Skeletal muscle cell (primary cell): ENCODE measurements at places on chromosomes 2 and 18.

DNA sequence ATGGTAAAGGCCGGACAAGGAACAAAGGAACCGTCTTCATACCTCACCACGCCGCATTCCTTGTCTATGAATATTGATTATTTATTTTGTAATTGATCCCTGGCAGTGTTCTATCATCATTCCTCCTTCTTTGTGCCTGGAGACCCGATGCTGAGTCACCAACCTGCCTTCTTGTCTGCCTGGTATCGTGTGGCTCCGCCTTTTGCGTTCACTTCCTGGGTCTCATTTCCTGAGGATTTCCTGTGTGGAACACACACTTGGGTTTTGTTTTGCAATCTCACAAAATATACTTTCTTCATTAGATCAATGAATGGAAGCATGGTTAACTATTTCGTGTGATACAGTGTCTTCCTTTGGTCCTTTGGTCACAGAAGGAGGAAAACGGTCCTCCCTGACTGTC, 95.5 kb upstream of the SNTG2 start:
- DNase-seq = no peak

GRCh38 chr2:4556135-4556896, 852.9 kb downstream of the DCDC2C start:
- no peak for DNase-seq

GRCh38 chr2:46827274-46828134, 88.1 kb downstream of the MCFD2 start:
- peak; percentile 72 for DNase-seq

DNA sequence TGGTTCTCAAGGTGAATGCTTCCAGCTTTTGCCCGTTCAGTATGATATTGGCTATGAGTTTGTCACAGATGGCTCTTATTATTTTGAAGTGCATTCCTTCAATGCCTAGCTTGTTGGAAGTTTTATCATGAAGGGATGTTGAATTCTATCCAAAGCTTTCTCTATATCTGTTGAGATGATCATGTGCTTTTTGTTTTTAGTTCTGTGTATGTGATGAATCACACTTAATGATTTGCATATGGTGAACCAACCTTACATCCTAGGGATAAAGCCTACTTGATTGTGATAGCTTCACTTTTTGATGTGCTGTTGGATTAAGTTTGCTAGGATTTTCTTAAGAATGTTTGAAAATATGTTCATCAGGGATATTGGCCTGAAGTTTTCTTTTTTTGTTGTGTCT, 112.1 kb downstream of the MBD2 start:
- no peak for DNase-seq

DNA sequence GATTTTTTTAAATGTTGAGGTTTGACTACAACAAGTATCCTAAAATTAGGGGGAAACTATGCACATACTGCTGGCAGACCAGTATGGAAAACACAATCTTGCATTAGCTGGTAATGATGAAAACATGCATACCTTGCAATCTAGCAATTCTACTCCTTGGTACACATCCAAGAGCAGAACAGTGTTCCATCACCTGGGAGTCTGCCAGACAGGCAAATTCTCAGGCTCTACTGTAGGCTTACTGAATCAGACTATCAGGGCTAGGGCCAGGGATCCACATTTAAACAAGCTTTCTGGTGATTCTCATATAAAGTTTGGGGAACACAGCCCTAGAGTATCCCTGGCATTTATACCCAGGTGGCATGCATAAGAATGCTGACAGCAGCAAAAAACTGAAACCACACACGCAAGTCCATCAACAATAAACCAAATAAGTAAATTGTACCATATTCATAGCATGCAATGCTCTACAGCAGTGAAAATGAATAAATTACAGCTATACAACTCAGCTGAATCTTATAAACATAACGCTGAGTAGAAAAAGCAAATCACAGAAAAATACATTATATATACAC, 13.6 kb downstream of the CDH2 start:
- peak; percentile 82 for DNase-seq

DNA sequence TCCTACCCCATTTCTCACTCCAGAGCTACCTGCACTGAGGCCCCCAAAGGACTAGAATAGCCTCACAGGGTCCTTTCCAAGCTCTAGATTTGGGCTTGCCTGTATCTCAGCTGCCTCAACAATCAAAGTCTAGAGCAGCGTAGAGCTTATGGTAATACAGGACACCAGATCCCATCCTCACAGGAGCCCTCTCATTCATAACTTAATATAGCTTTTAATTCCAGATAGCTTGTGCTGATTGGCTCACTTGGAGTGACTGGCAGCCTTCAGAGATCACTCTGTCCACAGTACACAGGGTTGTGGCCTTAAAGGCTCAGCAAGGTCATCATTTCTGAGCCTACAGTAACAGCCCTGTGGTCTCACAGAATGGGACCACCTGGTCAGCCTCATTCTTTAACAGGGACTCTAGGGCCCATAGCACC, 51.4 kb downstream of the ZFP36L2 start:
- DNase-seq = no peak

DNA sequence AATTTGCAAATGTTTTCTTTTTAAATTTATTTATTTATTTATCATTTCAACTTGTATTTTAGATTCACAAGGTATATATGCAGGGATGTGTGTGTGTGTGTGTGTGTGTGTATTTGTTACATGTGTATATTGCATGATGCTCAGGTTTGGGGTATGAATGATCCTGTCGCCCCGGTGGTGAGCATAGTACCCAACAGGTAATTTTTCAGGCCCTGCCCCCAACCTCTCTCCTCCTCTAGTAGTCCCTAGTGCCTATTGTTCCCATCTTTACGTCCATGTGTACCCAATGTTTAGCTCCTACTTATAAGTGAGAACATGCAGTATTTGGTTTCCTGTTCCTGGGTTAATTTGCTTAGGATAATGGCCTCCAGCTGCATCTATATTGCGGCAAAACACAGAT, 33.0 kb upstream of the KIF5C start:
- no peak for DNase-seq

DNA sequence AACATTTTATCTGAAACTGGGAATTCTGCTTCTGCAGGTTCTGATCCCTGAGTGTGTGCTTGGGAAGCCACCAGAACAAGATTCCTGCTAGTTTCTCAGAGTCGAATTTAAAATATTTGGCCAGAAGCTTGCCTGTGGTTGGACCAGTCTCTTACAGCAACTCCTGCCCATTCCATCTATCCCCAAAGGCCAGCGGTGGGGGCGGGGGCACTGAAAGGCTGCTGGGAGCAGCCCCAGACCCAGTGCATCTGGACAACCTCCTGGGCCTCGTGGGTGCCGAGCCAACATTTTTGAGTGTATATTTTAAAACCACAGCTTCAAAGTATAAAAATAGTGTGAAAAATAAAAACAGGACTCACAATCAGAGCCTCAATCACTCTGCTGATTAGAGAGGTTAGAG, 38.6 kb upstream of the ZFP36L2 start:
- DNase-seq = peak; percentile 39

GRCh38 chr18:70705831-70706416, 417.1 kb downstream of the SOCS6 start:
- DNase-seq = no peak

DNA sequence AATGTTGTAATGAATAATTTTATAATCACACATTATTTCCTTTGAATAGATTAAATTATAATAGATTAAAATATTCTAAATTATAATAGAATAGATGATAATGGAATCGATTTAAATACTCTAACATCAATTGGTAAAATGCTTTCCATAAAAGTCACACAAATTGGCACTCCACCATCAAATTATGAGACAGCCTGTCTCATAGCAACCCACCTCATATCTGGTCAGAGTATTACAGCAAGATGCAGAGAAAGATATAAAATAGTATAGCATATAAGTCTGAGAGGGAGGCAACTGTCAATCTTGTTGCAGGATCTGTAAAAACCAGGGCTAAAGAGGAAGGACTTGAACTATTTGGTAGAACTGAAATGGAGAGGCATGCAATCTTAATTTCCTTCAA, 98.4 kb upstream of the NCKAP5 start:
- no peak for DNase-seq

DNA sequence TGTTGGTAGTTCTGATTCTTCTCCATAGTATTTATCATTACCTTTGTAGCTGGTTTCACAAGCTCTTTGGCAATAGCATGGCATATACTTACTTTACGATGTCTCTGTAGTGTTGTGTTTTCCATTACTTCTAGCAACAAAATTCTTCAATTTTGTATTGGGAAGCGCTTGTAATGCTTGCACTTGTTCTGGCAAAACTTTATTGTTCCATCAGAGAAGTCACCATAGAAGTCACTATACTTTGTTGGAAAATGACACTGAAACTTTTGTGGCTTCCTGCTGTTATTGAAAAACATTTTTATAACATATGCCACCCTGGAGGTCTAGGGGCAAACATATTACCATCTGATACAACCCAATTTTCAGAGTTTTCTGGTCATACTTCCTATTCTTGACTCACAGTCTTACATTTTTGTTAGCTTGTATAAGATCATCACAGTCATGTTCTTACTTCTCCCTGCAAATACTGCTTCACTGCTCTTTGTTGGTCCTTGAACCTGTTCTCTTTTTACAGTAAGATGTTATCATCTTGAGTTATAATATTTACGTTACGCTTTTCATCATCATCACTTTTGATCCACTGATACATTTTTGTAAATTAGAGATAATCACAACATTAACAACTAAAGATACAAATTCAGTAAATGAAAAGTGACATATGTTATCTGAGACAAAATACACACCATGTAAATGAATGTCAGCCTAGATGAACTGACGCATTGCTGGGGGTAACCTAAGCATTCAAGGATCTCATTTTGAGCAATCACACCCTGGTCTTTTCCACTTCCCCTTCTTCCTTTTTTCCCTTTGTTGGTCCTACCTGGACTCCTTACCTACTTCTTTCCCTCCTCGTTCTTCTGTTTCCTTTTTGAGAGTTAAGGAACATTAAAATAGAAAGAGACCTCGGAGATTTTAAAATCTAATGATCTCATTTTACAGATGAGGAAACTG, 33.3 kb upstream of the CXCR4 start:
- DNase-seq = no peak

- no peak for DNase-seq
Observed at GRCh38 chr2:5826979-5827655, 134.9 kb downstream of the SOX11 start.

DNA sequence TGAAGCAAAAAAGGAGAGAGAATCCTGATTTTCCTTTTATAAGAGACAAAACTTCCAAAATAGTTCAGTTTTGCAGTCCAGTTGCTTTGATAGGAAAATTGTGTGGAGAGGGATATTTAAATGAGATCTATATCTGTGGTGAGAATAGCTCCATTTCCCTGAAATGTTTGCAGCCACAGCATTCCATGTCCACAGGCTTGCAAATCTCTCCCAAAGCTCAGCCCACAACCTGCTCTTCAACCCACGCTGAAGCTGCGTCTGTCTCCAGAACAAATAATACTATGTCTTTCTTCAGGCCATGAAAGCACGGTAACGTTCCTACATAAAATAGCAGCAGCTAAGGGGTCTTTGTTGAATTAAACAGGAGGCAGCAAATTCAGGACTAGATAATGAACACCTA, 31.8 kb downstream of the TMEM17 start:
- no peak for DNase-seq

DNA sequence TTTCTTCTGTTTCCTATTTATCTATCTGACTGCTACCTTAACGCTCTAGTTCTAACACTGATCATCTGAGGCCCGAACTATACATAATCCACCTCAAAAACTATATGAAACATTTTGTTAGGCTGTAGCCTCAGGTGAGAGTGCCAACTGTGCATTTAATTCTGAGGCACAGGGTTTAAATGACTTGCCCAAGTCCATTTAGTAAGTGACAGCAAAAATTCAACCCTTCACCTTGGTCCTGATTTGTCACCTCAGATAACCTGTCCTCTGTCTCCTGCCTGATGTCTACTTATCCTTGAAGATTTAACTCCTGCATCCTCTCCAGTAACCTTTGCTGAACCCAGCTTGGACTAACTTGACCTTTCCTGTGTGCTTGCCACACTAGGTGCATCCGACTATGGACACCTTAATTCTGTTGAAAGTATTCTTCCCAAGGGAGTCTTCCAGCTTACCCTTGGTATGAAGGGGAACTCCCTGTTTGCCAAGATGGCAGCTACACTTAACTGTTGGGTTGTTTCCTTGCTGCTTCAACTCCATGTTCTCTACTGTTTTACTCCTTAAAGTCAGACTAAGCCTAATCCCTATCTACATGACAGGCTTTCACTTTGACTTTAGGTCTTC, 23.5 kb downstream of the CD302 start:
- DNase-seq = no peak

- no peak for DNase-seq
Observed at GRCh38 chr2:200786423-200786822, 25.3 kb upstream of the BZW1 start.

DNA sequence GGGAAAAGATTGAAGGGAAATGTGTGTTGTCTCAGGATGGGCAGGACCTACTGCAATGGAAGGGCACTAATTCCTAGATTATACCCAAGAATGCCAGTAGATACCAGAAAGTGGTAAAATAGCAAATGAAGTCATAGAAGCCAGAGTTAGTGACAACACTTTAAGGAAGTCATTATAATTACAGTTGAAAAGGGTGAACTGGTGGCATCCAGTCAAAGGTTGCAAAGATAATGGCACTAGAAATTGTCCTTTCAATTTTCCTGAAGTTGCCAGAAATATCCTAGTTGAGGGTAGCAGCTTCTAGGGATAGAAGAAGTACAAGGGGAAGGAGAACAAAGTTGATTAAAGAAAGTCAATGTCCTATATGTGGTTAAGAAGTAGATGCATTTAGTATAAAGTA, 68.8 kb upstream of the GLS start:
- DNase-seq = no peak

- DNase-seq = no peak
Observed at GRCh38 chr2:165635532-165635931, 158.5 kb downstream of the GALNT3 start.

- no peak for DNase-seq
Observed at GRCh38 chr2:137493261-137493660, 471.0 kb upstream of the HNMT start.

GRCh38 chr2:6148882-6149281, 456.7 kb downstream of the SOX11 start:
- DNase-seq = peak; percentile 17

DNA sequence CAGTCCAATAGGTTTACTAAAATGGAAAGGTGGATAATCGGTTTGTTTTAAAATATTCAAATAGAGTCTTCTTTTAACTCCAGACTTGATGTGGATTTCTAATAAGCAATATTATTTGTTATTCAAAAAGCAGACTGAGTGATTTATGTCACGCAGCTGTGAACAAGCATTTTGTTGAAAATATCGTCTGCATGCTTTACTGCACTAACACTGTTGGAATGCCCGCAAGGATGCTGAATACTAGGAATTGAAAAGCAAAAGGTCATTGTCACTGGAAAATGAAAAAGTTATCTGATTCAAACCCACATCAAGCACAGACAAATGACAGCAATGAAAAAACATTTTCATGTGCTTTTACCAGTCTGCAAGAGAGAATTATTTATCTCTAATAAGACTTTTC, 31.1 kb downstream of the CHN1 start:
- no peak for DNase-seq

GRCh38 chr2:12334412-12334966, 382.2 kb upstream of the TRIB2 start:
- DNase-seq = no peak

- DNase-seq = no peak
Observed at GRCh38 chr2:55001716-55002115, 48.5 kb downstream of the RTN4 start.

- DNase-seq = no peak
Observed at GRCh38 chr2:162220368-162220767, 22.9 kb downstream of the FAP start.

GRCh38 chr2:100289020-100289419, 33.3 kb downstream of the LONRF2 start:
- DNase-seq = no peak
